IPS-NIHi11 (cell line): ENCODE measurements at places on chromosomes 3 and 15.

DNA sequence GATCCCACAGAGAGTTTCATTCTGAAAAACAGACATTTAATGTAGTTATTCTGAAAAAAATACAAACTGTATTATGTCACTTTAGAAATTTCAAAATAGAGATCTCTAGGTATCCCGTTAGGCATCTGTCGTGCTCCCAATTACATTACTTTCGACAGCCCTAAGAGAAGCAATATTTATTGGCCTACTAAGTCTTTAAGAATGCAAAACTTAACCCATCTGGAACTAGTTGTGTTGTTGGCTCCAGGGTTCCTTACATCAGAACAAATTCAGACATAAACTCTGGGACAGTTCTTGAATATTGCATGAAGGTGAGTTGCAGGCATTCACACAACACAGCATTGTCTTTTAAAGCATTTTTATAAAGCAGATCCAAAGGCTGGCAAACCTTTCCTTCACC, 498.4 kb downstream of the FHIT start:
- no peak for DNase-seq

GRCh38 chr3:22994781-22995180, 208.3 kb upstream of the UBE2E2 start:
- no peak for DNase-seq

- no peak for DNase-seq
These were observed 28.1 kb upstream of the VEPH1 start for GRCh38 chr3:157531301-157531660.

GRCh38 chr3:177318559-177318958, 121.3 kb upstream of the TBL1XR1 start:
- DNase-seq: no peak

- DNase-seq: no peak
These were observed 21.1 kb downstream of the OXNAD1 start for GRCh38 chr3:16286161-16286560.

- DNase-seq: no peak
These were observed 2.9 kb downstream of the CCNL1 start for GRCh38 chr3:157156837-157157635.

- peak; percentile 64 for DNase-seq
These were observed 336.7 kb upstream of the IGF1R start for GRCh38 chr15:98311566-98312188.

GRCh38 chr3:193971261-193971751, 164.6 kb upstream of the HES1 start:
- DNase-seq: no peak
